ENCODE measurements at places on chromosomes 11 and 22.

GRCh38 chr22:46577368-46578249, 40.2 kb upstream of the CELSR1 start:
- no peak for DNase-seq

DNA sequence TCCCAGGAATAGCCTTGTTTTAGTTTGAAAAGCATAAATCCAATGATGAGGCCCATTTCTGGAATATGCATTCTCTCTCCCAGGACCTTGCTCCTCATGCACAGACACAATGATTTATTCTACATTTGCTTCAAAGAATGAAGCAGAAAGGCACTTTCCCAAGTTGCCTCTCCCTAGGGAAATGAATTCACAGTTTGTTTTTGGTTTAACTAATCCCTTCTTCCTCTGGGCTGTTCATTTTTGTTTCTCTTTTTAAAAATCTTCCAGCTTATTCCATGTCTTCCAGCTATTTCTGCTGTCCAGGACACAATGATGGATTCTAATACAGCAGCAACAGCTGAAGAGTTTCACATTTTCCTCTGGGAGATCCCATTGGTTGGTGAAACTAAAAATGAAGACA, 1529.2 kb upstream of the TENM4 start:
- DNase-seq = no peak

- no peak for DNase-seq
Measured at GRCh38 chr11:16977136-16977993, 36.8 kb downstream of the PLEKHA7 start.

GRCh38 chr11:65915821-65916251, 3.0 kb downstream of the C11orf68 start:
- DNase-seq = no peak

DNA sequence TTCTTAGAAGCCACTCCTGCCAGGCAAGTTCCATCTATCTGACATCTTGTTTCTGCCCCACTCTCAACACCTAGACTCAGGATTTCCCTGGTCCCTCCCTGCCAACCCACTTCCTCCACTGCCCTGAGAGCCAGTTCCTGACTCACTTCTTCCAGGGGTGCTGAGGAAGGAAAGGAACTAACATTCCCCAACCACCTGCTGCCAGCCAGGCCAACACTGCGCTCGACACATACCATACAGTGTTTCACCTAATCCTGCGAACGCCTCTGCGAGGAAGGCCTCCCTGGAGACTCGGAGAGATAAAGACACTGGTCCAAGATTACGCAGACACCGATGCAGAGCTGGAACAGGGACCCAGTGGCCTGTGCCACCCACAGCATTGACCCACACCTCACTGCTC, 40.2 kb downstream of the MICAL3 start:
- DNase-seq = no peak

DNA sequence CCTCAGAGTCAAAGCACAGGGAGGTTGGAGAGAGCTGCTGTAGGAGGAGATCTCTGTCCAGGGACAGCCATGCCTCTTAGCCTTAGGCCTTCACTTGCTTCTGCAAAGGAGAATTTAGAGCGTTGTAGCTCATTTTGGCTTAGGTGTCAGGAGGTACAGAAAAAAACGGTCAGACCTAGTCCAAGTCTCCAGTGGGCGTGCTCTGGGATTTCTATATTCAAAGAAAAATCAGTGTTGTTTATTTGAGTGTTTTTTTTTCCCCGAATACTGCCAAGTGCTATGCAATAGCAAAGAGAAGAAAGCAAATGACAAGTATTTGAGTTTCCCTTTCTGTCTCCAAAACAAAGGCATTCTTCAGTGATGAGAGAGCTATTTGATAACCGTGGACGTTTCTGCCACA, 22.7 kb upstream of the OPCML start:
- DNase-seq = no peak

DNA sequence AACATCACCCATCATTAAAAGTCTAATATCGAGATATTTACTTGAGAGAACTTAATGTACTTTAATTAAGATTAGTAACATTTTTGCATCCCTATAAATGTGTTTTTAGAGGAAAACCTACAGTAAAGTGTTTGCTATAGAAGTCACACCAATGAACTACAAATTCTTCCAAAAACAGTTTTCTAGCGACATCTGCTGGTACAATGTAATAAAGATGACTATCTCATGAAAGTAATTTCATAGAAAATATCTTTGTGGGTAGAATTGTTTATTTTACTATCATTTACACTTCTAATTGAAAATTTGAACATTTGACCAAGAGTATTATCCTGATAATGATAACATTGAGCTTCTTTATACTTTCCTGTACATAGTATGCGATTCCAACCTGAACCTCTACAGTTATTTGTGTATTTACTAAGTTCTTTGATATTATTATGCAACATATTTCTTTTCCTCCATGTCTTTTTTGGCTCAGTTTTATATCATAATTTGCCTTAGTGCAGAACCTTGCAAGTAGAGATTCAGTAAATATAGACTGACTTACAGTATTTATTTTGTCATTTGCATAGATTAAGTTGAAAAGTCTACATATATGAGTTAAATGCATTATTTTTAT, 252.7 kb downstream of the TMEM135 start:
- peak; percentile 63 for DNase-seq

DNA sequence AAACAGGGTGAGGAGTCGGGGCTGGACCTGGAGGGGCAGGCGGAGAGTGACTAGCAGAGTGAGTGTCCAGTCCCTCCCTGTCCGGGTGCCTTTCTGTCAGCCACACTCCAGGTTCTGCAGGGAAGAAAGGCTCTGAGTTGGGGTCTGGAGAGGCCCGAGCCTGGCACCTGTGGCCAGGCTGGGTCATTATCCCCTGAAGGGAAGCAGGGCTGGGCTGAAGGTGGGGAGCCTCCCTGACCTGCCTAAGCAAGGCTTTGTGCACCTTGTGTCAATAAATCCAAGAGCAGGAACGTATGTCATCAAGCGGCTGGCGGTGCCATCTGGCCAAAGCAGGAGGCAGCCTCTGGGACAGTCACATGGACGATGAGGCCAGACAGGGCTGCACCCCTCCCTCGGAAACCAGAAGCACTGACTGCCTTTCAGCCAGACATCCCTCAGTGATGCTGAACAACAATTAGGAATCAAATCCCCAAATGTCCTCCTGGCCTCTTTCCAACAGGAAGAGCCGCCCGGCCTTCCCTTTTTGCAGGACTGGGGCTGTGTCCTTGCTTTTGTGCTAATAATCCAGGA, 73.9 kb upstream of the FGF3 start:
- DNase-seq = peak; percentile 16

DNA sequence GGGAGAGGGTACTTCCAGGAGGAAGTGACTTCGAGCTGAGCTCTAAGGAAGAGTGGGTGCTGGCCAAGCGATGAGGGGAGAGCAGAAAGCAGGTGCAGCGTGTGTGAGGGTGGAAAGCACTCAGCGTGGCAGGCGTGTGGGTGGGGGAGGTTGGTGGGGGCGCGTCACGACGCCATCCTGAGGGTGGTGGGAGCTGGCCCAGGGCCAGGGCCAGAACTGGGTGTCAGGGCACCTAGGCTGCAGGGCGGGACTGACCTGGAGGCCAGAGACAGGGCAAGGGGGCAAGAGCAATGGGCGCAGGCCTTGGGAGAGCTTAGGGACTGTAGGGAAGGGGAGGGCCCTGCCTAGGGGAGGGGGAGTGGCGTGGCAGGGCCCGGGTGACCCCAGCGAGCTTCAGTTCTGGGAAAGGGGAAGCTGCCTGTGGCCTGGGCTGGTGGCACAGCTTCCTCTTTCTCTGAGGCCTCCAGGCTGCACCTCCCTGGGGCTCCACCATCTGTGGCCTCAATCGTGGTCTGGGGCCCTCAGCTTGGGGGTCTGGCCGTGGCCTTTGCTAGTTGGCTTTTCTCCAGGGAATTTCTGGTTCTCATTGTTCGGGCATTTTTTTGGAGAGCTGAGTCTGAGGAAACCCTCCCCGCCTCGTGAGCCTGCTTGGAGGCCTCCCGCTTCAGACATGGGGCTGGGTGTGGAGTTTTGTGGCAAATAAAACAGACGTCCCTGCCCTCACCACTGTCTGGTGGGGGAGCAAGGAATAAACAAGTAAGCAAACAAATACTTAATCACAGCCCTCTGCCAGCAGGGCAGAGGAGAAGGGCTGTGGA, 8.9 kb downstream of the RELT start:
- no peak for DNase-seq

- no peak for DNase-seq
Measured at GRCh38 chr22:39132281-39132680, 20.2 kb downstream of the CBX7 start.

- DNase-seq = no peak
Measured at GRCh38 chr22:29117799-29118477, 45.1 kb downstream of the KREMEN1 start.

DNA sequence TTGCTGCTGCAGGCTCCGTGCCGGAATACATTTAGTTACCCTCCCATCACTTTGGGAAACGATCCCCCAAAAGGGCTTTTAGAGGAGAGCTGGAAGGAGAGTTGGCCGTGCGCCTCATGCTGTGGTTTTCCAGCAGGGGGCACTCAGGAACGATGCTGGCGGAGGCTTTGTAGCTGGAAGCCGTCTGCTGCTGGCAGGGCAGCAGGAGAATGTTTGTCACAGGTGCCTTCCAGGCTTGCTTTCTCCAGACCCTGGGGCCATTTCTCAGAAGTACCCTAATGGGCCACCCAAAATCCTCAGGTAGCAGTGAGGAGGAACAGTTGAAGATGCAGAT, 30.0 kb upstream of the CABP7 start:
- DNase-seq = peak; percentile 46

- DNase-seq = no peak
Measured at GRCh38 chr22:38327805-38328204, 10.6 kb upstream of the CSNK1E start.

Measured in NCI-H1105 treated with DMSO at 0.1 percent for 48 hours (cell line).